Fibroblast of villous mesenchyme (primary cell): ENCODE measurements at places on chromosomes 7 and 10. TPM values are rescaled to one million over a fixed set of nuclear protein-coding genes. Genes with fewer than 3 reads are reported as not detected.

Gene TAC1
- total RNA-seq: not detected in 2 replicates

DNA sequence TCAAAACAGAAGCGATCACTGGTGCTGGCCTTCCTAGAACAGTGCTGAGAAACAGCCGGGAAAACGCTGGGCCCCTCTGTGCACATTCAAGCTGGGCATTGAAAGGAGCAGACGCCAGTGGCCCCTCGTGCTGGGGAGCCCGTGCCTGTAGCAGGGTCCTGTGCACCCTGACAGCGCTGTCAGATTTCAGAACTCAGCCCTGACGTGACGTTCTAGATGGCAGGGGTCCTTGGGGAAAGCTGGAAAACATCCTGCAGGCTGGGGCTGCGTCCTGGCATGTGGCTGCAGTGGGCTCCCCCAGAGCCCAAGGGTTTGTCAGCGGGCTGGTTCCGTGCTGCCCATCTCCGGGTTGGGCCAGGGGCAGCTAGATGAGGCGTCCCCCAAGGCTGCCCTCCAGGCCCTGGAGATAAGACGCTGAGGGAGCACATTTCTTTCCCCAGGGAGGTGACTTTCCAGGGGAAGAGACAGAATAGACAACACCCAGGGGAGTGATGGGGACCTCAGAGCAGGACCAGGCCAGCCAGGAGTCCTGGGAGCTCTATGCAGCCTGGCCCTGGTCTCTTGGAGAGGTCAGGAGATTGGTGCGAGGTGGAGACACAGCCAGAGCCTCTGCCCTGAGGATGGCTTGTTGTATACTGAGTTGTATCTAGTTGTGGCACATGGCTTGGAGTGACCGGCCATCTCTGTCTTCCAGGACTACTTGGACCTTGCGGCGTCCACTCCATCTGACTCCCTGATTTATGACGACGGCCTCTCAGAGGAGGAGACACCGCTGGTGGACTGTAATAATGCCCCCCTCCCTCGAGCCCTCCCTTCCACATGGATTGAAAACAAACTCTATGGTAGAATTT, 12.1 kb upstream of the CSGALNACT2 start:
- no peak for DNase-seq

GRCh38 chr10:88019753-88020152, 156.3 kb downstream of the PTEN start:
- no peak for DNase-seq

- no peak for DNase-seq
Observed at GRCh38 chr10:5905854-5906507, 15.9 kb downstream of the FBH1 start.

GRCh38 chr7:134509010-134509409, 18.4 kb upstream of the AKR1B10 start:
- DNase-seq: no peak

GRCh38 chr10:123967626-123968243, 76.1 kb upstream of the CPXM2 start:
- peak; percentile 45 for DNase-seq

DNA sequence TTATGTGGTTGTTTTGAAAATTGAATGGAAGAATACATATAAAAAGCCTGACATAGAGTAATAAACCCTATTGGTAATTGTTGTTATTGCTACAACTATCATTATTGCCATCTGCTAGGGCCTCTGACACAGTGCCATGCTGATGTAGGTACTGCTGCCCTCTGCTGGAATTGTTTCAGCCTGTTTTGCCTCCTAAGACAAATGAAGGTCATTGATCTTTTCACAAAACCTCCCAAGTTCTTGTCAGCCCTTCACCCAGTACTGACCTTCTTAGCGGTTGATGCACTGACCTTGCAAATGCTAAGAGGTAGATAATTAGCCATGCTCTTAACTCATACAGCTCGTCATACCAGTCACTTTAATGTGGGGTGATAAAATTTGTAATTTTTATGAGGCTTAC, 975.2 kb downstream of the SORCS1 start:
- DNase-seq: peak; percentile 21

GRCh38 chr10:3563298-3563697, 221.7 kb downstream of the KLF6 start:
- no peak for DNase-seq

Gene WNT8B
- total RNA-seq: not detected in 2 replicates

DNA sequence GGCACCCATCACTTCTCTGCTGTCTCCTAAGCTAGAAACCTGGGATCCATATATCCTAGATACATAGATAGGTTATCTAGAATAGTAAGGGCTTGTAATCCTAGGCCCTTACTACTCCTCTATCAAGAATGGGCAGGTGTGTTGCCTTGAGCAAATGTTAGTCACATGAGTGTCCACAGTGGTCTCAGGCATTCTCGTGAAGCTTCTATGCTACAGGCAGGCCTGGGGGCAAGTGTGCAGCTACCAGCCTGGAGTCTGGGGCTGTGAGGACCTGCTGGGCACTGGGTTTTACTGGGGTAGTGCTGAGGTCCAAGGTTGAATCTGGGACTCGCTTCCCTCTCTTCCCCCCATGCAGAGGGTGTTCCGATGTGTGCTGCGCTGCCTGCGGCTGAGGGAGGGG, 91.4 kb downstream of the ABCC2 start:
- no peak for DNase-seq

DNA sequence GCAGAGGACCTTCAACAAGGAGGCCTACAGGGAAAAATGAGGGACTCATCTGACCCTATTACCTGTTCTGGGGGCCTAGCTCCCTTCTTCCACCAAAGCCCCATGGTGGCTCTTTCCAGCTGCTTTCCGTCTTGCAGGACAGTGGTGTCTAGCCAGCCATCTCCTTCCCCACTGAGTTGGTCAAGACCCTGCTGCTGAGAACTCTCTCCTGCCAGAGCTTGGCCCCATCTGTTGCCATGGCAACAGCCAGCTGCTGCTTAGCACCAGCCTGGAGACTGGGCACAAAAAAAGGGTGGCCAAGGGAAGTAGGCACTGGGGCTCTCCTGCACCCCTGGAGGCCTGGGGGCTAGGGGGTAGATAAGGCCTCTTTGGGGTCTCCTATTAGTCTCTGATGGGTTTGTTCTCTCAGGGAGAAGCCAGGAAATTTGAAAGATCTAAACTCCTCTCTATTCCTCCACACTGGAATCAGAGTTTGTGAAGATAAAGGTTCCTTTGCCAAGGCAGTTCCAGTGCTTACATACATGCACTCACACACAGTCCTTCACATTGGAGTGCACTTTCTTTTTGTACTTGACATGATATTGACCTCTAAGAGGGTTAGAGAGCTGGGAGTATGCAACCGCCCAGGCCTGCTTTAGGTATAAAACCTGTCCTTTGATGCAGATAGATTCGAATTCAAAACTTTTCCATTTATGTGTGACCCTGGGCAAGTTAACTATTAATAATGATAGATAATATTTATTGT, 15.8 kb downstream of the TSPAN33 start:
- DNase-seq: no peak

Gene VSTM4
- total RNA-seq: 4.7 and 6.4 TPM in 2 replicates

GRCh38 chr7:77367976-77368375, 48.2 kb downstream of the GSAP start:
- no peak for DNase-seq

Gene FZD1
- 5.2 and 9.0 TPM in 2 replicates for total RNA-seq

DNA sequence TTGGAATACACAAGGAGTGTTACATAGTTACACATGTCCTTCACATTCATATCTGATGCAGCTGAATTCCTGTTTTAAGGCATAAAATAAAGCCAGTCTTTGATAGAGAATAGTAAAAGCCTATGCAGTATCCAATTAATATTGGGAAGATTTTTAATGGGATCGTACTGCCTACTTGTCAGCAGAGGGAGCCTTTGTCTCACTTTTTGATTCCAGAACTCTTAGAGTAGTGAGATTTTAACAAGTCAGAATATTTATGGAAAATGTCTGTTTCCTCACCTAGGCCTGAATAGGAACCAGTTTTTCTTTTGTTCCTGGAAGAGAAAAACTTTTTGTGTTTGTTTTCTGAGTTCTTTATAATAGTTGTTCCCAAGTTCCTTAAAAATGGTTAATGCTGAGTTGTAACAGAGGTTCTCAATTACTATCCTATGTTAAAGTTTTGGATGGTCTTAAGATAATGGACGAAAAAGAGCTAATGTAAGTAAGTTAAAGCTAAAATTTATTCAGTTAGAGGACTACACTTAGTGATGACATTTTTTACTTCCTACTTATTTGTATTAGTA, 114.0 kb downstream of the BBS9 start:
- peak; percentile 67 for DNase-seq

GRCh38 chr7:66740302-66740979, at the start of gene RABGEF1:
Gene RABGEF1 (plus strand): TSS chr7:66740733. CDS start chr7:66771900, 31,167 bp downstream.
- peak; percentile 96 for DNase-seq

GRCh38 chr10:62080905-62081304, 179.4 kb downstream of the ARID5B start:
- DNase-seq: no peak

GRCh38 chr7:88396295-88396947, 89.7 kb upstream of the STEAP4 start:
- no peak for DNase-seq

Gene KLF14
- under 0.01 TPM in 2 replicates for total RNA-seq

DNA sequence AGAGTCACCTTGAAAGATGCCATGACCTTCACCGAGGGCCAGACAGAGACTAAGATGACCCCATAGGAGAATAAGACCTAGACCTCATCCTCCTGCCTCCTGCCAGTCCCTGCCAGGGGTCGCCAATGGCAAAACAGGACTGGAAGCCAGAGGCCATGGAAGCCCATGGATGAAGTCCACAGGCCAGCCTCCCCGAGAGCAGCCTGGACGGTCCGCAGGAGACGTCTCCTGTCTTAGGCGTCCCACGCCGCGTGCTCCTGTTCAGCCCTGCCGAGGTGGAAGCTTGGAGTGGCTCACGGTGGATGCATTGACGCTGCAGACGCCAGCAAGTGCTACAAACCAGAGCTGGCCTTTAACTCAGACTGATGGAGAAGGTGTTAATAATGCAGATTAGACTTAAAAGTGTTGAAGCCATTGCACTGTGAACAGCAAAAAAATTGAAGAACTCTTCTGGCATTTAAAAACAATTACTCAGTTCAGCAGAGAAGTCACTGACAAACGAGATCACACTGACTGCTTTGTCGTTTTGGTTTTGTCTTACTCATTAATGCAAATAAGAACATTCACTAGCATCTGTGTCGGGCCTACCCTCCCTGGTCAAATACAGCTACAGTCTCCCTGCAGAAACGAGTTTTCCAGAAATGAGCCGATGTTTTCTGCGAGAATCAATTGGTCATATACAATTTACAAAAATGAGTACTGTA, 38.1 kb upstream of the FAM20C start:
- DNase-seq: no peak

Gene SLC18A3
- total RNA-seq: under 0.01 TPM in 1 of 2 replicates, not detected in the other

DNA sequence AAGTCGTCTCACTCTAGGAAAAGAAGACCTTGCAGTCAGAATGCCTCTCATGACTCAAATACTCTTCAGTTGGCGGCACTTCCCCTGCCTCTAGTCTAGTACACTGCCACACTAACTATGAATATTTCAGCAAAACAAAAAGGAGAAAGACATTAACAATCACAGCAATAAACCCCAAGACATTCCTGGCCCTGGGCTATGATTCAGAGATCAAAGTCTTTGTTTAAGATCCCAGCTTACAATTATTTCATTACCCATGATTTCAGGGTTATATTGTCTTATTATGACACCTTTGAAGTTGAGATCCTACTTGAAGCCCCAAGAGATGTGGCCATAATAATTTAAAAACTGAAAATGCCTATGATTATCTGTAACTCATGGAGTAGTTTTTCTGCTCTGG, 597.5 kb downstream of the REEP3 start:
- DNase-seq: no peak

Gene HEPACAM2
- not detected in 2 replicates for total RNA-seq

DNA sequence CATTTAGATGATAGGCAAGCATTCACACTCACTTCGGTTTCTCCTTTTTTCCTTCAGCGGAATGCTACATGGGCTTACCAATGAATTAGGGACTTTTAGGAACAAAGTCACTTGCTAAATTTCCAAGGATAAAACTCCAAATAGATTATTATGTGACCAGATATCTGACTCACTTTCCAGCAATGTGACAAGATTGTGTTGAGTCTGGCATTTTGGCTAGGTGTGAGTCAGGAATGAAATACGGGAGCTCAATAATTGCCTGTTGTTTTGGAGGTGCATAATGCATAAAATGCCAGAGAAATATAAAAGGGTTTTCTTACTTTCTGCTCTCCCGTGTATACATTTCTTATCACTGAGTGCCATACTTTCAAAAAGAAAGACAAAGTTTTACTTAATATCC, 721.1 kb downstream of the KCNMA1 start:
- DNase-seq: no peak

- no peak for DNase-seq
Observed at GRCh38 chr10:117680601-117681000, 138.1 kb downstream of the EMX2 start.

DNA sequence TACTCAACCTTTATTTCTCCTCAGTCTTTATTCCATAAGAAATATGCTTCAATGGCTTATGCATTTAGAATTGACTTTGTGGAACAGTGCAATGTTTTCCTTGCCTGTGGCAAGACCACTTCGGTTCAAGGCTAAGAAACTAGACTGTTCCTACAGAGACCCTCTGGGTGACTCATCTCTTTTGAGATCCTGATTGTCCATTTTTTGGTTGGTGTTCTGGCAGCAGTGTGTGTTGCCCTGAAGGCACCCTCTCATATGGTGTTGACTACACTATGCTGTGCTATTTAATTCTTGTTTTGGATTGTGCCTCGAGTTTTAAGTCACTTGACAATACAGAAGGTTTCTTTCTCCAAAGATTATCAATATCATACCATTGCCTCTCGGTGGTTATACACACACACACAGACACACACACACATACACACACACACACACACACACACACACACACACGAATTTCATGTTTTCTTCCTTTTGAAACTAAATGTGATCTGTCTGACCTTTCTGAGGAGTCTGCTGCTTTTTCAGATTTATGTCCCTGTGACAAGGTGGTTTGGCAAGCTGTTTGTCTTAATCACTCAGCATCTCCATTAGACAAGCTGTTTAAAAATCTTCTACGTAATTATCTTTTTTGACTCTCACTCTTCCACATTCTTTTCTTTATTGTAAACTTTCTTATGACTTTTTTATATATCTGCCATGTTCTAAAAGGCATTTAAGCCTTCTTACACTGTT, 187.2 kb downstream of the VTI1A start:
- peak; percentile 69 for DNase-seq

GRCh38 chr10:1115607-1115955, 59.4 kb downstream of the WDR37 start:
- no peak for DNase-seq

Gene SRGN
- total RNA-seq: 112 and 221 TPM in 2 replicates

DNA sequence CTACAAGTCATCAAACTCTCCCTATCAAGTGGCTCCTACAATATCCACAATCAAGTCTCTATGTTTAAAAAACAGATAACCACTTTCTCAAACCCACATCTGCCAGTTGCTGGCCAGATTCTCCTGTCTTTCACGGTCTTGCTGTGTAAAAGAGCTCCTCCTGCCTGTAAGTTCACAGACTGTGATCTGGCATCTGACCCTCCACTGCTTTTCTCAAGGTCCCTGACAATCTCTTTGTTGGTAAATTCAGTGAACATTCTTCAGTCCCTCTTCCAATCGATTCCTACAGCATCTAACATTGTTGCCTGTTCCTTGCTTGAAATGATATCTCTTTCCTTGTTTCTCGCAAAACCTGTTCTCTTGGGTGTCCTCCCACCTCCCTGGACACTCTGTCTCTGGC, 18.5 kb upstream of the LMOD2 start:
- peak; percentile 23 for DNase-seq

Gene NME8
- not detected in 2 replicates for total RNA-seq

GRCh38 chr7:86094166-86094669, 549.5 kb upstream of the GRM3 start:
- no peak for DNase-seq
